ENCODE measurements at places on chromosomes 16 and 17.

DNA sequence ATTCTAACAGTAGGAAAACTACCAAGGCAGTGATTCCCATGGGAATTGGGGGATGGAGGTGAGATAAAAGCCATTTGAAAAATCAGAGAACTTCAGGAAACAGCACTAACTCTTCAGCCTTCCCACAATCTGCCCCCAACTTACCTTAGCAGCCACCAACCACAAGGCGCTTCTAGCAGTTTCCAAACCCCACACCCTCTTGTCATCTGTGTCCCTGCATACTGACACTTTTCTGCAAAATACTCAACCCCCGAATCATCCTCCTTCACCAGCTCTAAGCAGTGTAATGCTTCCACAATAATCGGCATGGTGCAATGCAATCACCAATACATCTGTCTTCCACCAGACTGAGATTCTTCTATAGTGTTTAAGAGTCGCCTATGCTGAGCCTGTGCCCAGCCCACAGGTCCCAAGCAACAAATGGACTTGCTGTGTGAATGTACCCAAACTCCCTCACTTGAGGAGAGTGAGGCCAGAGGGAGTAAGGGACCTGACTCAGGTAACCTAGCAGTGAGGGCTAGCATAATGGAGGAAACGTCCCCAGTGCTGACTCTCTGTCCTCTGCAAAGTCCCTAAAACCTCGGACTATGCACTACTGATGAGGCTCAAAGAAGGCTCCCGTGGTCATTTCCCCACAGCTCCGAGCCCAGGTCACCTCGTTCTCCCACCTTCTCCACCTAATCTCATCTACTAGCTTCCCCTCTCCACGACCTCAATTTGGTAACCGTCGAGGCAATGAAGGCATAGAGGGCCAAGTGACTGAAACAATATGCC is 943 bp downstream of the DYNC1LI2 start:
- DNase-seq: no peak

DNA sequence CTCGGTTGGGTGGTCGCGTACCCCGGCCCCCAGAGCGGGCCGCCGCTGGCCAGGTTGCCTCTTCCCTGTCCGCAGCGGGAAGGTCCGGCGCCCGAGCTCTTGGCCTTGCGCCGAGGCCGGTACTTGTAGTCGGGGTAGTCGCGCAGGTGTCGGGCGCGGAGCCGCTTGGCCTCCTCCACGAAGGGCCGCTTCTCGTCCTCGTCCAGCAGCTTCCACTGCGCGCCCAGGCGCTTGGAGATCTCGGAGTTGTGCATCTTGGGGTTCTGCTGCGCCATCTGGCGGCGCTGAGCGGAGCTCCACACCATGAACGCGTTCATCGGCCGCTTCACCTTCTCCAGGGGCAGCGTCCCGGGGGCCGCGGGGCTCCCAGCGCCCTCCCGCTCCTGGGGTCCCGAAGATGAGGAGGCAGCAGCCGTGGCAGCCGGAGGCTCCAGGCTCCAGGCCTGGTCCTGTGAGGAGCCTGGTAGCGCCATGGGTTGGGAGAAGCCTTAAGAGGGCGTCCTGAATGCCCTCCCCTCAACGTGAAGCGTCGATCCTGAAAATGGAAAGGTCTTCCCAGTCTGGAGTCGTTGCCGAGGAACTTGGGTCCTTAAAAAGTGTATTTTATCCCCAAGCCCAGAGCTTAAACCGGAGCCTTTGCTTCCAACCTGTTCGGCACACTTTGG is 558 bp downstream of the SOX15 start:
- DNase-seq: peak; percentile 85

DNA sequence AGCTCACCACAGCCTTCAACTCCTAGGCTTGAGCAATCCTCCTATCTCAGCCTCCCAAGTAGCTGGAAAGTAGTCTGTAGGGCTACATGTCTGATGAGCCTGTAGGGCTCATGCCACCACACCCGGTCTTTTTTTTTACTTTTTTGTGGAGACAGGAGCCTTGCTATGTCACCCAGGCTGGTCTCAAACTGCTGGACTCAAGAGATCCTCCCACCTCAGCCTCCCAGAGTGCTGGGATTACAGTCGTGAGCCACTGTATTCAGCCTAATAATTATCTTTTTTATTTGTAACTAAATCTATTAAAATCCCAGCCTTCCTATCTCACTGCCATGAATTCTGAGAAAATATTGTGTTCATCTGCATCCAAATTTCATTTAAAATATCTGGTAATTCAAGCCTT is 15.1 kb downstream of the BRIP1 start:
- no peak for DNase-seq

GRCh38 chr17:77440560-77440981 is 299.8 kb downstream of the SEC14L1 start:
- no peak for DNase-seq

DNA sequence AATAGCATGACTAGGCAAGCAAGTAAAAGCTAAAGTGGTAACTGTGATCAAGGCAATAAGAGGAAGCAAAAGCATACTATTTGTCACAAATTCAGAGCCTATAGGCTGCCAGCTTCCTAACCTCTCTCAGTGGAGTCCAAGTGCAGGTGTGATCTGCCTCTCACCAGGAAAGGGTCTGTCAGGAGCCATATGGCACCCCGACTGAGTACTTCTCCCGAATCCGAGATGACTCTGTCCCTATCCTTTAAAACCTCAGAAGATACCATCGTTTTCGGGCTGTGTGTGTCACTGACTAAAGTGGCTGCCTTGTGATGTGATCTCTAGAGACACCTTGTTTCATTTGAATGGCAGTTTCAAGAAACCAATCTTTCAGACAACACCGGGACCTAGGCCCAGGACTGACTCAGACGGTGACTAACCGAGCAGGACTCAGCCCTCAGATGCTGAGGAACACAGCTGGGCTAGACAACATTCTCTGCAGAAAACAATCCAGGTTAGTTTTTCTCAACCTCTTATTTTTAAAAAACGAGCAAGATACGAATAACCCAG is 63.6 kb downstream of the SMG6 start:
- peak; percentile 93 for DNase-seq

All from fibroblast of lung (primary cell).